ENCODE measurements at places on chromosomes 7 and 10. TPM values are rescaled to one million over a fixed set of nuclear protein-coding genes. Genes with fewer than 3 reads are reported as not detected.

DNA sequence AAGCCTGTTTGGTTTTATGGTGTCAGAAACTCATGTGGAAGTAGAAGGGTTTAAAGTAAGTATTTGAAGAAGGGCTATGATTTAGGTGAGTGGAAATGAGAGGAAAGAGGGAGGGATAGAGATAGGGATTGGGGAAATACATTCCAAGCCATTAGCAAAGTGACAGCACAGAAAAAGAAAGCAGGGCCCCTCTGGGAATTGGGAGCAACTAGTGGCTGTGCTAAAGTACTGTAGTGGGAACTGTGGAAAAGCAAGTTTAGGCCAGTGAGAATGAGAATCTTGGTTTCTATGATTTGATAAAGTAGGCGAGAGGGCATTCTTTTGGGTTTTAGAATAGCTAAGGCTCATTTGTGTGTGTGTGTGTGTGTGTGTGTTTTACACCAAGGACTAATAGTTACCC lies 5.0 kb downstream of the PRKG1 start:
- no peak for DNase-seq

GRCh38 chr7:44629829-44630522 lies 23.5 kb downstream of the OGDH start:
- peak; percentile 39 for DNase-seq

- DNase-seq, result no peak
Observed at GRCh38 chr10:63539377-63539776, 18.2 kb downstream of the REEP3 start.

- no peak for DNase-seq
Observed at GRCh38 chr10:1377231-1377630, 321.0 kb downstream of the WDR37 start.

The CPA4 gene
- total RNA-seq, result not detected

- no peak for DNase-seq
Observed at GRCh38 chr7:1642291-1642731, 27.8 kb upstream of the ELFN1 start.

DNA sequence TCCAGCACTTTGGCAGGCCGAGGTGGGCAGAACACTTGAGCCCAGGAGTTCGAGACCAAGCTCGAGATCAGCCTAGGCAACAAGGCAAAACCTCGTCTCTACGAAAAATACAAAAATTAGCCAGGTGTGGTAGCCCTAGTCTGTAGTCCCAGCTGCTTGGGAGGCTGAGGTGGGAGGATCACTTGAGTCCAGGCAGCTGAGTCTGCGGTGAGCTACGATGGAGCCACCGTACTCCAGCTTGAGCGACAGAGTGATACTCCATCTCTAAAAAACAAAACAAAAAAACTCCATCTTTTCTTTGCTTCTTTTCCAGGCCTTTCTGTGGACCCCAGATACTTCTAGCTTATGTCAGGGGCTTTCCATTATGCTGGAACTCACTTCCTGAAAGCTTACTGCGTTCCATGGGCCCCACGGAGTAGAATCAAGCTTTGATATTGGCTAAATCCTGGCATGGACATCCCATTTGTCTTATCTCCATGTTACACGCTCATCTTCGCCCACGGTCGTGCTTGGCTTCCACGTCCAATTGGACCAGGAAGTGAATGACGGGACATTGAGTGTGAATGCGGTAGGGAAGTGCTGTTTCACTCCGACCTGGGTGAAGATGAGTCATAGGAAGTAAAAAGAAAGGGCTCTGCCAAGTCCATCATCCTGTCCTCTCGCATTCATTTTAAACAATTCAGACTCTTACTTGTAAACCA lies 45.7 kb downstream of the FAM171A1 start:
- DNase-seq, result no peak

DNA sequence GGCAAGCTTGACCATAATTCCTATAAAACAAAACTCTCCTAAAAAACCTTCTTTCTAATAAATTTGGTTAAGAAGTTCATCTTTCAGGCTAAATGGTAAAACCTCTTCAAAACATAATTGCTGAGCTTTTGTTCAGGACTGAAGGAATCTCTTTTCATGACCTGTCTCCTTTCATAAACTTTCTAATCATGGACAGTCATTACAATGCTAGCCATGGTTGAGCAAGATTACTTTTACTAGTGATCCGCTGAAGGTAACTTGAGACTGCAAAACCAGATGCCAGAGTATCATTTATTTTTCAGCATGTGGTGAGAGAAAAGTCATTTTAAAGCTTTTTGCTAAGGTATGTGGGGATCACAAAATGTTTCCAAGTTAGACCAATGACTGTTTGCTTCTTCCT lies 186.4 kb upstream of the RHOBTB1 start:
- no peak for DNase-seq

GRCh38 chr7:16061630-16062029 lies 359.7 kb downstream of the CRPPA start:
- no peak for DNase-seq

DNA sequence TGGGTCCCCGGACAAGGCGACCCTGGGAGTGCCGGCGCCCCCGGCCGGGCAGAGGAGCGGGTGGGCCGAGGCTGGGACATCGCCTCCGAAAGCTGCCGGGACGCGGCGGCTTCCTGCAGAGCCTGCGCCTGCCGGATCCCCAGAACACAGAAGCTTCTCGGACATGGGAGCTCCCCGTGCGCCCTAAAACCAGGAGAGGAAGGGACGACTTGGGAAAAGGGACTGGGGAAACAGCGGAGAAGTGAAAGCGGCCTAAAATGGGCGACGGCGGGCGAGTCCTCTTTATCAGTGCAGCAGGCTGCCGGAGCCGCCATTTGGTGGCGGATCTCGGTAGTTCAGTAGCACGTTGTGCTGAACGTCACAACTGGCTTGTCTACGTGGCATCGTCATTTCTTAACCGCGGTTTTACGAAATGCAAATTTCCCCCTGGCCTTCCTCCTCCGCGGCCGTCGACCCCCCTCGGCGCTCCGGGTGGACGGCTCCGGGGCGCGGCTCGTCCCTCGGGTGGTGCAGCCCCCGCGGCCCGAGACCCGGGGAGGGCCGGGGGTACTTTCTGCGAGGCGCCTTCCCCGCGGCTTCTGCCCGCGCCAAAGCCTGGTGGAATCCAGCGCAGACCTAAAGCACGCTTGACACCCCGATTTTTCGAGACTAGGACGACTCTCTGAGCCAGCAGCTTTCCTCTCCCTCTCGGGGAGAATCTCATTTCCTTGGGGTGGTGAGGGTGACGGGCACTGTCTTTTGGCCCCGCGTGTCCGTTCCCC lies 9.9 kb upstream of the SPAG6 start:
- DNase-seq, result peak; percentile 79

DNA sequence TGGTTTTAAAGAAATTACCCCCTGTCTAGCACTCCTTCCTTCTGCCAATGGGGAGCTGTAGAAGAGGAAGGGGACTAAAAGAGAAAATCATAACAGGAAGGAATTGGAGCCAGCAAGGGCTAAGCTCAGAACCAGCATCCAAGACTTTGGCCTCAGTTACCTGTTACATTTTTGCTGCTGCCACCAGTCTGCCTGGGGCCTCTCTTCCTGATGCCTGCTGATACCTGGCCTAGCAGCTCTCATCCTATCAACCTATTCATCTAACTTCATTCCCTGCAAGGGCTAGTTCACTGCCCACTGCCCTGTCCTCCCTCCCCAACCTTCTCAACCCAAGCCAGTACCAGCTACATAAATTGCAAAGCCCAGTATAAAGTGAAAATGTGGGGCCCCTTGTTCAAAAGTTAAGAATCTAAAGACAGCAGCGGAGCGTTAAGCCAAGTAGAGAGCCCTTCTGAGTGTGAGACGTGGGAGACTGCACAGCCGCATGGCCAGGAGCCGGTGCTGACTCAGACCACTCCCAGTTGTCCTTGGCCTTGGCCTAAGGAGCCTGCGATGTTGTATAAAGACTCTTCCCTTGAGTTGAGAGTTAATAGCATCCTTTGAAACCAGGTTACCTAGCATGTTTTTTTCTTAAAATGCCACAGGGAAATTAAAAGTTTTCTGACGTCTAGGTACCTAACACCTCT lies 13.2 kb upstream of the AOC1 start:
- DNase-seq, result no peak

GRCh38 chr7:75604408-75604807 lies 112.3 kb downstream of the SPDYE5 start:
- DNase-seq, result no peak

The AGR2 gene
- not detected for total RNA-seq

The H2BK1 gene
- total RNA-seq, result not detected

DNA sequence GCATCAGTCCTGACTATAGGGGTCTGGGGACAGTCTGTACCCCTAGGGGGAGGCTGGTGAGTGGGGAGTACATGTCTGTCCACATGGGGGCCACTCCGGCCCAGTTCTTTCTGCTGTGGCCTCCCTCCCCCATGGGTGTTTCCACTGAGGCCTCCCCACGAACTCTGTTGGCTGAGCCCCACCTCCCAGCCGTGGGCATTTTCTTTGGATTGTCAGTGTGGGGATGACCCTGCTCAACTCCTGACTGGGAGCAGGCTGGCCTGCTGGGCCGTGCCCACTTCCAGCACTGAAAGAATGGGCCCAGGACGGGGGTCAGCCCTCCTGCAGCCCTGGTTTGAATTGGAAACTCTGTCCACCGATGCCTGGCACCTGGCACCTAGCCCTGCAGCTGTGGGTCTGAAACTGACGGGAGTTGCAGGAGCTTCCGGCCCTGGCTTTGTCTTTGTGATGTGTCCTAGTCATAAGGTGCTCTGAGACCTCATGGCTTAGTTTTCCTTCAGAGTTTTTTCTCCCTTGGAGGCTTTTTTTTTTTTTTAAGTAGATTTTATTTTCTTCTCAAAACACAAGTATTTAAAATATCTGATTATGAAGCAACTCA lies 46.5 kb downstream of the LHPP start:
- DNase-seq, result no peak

GRCh38 chr7:115297656-115298055 lies 375.8 kb downstream of the MDFIC start:
- DNase-seq, result no peak

The MKLN1 gene
- total RNA-seq, result 53.7 TPM

GRCh38 chr7:153404781-153405279 lies 645.3 kb downstream of the ACTR3B start:
- DNase-seq, result no peak

GRCh38 chr10:29692121-29692539 lies 57.4 kb upstream of the SVIL start:
- DNase-seq, result no peak

The ELOVL3 gene
- not detected for total RNA-seq

- DNase-seq, result no peak
Observed at GRCh38 chr10:27995311-27995710, 3.6 kb downstream of the ODAD2 start.

The C10orf105 gene
- 0.25 TPM for total RNA-seq

The APBB1IP gene
- 44.5 TPM for total RNA-seq

DNA sequence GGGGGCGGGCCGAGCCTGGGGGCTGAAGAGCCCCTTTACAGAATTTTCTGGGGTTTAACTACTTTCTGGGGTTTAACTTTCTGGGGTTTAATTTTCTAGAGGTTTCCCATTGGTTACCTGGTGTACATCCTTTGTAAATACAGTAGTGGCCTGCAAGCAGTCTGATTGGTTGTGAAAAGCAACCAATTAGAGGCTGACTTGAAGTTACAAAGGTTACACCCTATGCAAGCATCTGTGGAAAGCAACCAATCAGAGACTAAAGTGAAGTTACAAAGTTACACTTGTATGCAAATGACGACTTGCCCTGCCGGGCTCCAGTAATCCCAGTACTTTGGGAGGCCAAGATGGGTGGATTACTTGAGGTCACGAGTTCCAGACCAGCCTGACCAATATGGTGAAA lies 27.4 kb downstream of the GTF2I start:
- DNase-seq, result no peak

DNA sequence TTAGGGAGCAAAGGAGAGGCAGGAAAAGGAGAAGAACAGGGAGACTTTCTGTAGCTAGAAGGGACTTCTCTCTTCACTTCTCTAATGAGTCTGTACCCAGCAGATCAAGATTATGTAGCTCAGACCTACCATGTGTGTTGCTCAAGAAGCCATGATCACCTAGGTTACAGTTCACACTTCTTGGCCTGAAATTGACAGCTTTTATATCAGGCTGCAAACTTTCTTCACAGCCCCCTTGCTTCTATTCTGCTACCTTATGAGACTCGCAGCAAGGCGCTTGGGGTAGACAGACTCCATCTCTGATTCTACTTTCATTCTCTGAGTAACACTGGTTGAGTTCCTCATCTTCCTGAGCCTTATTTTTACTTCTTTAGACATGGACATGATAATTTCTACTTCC lies 19.6 kb upstream of the GIMAP2 start:
- DNase-seq, result no peak

DNA sequence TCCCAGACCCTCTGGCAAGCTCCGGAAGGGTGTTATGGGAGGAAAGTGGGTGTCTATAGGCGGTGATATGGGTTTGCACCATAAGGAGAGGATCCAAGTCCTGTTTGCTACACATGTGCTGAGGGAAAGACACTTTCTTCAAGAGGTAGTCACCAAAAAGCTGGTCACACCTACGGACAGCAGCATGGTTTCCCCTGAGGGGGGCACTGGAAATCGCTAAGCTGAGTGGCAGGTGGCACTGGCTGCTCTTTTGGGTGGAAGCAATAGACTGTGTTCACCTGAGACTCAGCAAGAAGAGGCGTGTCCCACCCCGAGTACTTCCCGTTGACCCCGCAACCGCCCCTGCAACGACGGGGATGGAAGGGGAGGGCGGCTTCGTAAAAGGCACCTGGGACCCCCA lies 1.8 kb upstream of the FOXI2 start:
- no peak for DNase-seq

The LRRC72 gene
- not detected for total RNA-seq

DNA sequence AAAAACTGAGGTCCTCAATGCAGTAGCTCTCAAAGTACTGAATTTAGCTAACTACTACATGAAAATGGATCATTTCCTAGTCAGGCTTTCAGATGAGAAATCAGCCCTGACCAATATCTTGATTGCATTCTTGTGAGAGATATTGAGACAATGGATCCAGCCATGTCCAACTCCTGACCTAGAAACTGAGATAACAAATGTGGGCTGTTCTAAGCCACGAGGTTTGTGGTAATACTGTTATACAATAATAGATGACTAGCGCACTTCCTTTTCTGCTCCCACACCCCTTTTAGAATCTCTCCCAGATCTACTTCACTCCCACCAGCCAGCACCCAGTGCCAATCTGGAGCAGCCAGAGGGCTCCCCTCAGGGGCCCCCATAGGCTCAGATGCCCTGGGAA lies 209.3 kb upstream of the KMT2E start:
- DNase-seq, result no peak

- no peak for DNase-seq
Observed at GRCh38 chr10:27319752-27320431, 79.3 kb upstream of the ACBD5 start.

- DNase-seq, result no peak
Observed at GRCh38 chr7:31850601-31851000, 163.6 kb downstream of the PPP1R17 start.
